ENCODE measurements at places on chromosomes 6 and 20.

DNA sequence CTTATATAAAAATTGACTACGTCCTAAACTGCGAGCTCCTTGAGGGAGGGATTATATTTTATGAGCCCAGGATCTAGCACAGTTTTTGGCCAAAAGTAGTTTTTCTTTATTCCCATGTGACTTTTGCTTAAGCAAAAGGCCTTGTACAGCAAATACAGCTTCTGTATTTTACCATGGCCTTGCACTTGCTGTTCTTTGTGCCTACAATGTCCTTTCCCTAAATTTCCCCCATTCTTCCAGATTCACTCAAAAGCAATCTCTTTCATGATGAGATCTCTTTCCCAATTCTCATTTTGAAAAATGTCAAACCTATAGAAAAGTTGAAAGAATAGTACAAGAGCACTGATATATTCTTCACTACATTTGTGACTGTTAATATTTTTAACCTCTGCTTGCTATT, 4.8 kb upstream of the IGF2R start:
- no peak for DNase-seq

GRCh38 chr6:29146179-29146578, 24.5 kb upstream of the OR2J2 start:
- DNase-seq, result no peak

DNA sequence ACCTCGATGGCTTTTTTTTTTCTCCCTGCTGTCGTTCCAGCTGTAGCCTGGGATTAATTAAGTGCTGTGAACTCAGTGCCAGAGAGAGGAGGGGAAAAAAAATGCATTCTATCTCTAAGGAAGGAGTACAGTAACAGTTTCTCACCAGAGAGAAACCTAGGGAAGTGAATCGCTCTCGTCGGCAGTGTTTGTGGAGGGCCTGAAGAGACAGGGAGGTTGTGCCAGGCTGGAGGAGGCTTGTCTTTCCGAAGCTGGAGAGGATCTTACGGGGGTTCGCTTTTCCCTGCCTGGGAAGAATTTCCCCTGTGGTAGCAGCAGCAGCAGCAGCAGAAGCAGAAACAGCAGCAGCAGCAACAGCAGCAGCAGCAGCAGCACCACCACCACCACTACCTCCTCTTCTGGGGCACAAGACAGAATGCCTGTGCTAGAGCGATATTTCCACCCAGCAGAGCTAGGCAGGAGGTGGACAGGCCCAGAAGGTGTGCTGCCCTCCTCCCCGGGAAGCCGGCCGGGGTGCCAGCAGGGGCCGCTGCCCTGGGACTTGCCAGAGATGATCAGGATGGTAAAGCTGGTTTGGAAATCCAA, 186.5 kb downstream of the PDE7B start:
- DNase-seq, result peak; percentile 41

DNA sequence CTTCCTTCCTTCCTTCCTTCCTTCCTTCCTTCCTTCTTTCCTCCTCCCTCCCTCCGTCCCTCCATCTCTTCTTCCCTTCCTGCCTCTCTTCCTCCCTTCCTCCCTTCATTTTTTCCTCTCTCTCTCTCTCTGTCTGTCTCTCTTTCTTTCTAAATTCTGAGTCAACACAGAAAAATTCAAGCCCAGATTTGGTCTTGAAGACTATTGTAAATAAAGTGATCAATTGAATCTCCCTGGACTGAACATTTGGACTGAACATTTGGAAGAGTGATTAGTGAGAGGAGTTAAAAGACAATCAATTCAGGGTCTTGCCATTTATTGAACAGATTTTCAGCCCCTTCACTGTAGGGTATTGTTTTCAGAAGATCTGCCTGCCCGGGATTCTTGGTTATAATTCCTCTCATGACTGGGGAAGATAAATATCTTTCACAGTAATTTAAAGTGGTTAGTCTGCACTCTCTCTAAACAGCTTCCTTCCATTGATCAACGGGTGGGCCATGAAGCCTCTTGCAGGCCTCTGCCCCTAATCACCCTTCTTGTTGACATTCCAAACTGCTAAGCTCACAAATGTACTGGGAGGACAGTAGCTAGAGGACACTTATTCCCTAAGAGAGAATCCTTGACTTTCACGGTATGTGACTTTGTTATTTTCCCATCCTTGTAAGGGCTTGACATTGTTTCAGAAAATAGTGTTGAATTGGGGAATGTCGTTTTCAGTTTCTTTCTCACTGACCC, 101.7 kb upstream of the BMP2 start:
- peak; percentile 90 for DNase-seq

DNA sequence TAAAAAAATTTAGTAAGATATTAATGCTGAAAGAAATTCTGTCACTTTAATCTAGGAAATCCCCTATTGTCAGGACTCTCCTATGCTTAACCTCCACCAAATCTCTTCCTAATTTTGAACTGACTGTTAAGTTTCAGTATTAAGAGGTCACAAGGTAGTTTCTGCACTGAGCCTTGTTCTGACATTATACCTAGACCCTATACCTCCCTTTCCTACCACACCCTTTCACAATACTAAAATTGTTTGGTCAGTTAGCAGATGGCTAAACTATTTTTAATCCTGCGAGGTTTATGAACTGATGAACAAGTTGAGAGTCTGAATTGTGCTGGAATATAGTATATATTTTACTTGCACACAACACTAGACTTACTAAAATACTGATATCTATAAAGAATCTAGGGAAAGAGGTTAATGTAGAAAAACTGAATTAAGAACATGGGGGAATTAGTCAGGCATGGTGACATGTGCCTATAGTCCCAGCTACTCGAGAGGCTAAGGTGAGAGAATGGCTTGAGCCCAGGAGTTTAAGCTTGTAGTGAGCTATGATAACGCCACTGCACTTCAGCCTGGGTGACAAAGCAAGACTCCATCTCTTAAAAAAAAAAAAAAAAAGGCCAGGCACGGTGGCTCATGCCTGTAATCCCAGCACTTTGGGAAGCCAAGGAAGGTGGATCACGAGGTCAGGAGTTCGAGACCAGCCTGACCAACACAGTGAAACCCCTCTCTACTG, 51.5 kb downstream of the HBS1L start:
- DNase-seq, result no peak

GRCh38 chr6:1762203-1762602, 152.5 kb downstream of the FOXC1 start:
- no peak for DNase-seq

- no peak for DNase-seq
Observed at GRCh38 chr6:1784422-1784884, 174.7 kb downstream of the FOXC1 start.

GRCh38 chr6:158219228-158219627, 51.1 kb downstream of the GTF2H5 start:
- DNase-seq, result peak; percentile 97

Measured in mesenchymal stem cell (in vitro differentiated cells and primary cell).